ENCODE measurements at places on chromosomes 12 and 14.

DNA sequence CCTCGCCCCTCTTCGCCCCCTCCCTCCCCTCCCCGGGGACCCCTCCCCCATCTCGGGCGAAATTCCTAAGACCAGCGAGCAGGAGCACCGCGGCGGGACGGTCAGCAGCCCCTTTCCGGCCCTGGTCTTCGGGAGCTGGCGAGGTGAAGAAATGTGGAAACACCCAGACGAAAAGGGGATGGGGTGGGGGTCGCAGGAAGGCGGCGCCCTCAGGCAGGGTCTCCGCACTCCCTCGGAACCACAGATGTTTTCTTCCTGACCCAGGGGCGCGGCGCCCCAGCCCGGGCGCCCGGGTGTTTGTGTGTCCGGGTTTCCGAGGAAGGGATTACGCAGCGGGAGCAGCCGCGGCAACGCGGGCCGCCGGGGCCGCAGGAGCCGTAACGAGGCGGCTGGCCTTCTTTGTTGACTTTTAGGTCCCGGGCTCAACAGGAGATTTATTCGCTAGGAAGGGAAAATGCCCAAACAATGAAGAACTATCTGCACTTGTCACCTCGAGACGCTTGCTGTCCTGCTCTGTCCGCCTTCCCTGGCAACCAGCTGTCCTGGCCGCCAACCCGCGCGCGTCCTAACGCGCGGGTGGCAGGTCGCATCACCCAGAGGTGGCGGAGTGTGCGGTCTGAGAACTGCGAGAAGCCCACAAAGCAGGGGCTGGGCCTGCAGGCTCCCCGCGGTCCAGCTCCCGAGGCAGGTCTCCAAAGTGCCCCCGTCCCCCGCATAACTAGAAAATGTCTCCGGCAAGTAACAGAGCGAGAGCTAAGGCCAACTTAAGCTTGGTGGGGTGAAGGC is 7.0 kb downstream of the FOXA1 start:
- H3K27me3 ChIP-seq: no peaks in the 10 kb centered on the region
- no peaks in the 10 kb centered on the region for H3K4me1 ChIP-seq
- no peak overlapping the region for H3K4me3 ChIP-seq
- H3K27ac ChIP-seq: no peak overlapping the region
- DNase-seq: no peak

DNA sequence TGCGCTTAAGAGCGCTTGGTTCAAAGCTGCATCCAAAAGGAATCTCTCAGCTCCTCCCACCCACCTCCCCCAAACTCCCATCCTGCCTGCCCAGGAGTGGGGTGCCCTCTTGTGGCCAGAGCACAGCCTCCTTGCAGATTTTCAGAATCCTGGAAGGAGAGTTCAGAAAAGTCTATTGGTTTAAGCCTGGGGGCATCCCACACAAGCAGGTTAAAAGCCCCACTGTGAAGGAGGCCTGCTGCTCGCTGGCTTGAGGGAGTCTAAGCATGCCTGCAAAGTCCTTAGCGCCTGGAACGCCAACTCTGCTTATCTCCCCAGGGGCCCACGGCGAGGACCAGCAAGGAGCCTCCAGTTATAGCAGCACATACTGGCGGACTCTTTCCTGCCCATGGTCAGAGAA is 297.1 kb downstream of the KSR2 start:
- no peaks in the 10 kb centered on the region for H3K36me3 ChIP-seq
- H3K27me3 ChIP-seq: no peaks in the 10 kb centered on the region
- H3K27ac ChIP-seq: no peak overlapping the region

GRCh38 chr14:103767336-103767894 is 51.8 kb downstream of the ZFYVE21 start:
- no peaks in the 10 kb centered on the region for H3K27me3 ChIP-seq
- H3K36me3 ChIP-seq: no peaks in the 10 kb centered on the region
- no peak overlapping the region for H3K27ac ChIP-seq
- DNase-seq: no peak
- no peaks in the 10 kb centered on the region for H3K4me1 ChIP-seq
- no peak overlapping the region for H3K4me3 ChIP-seq

- no peak overlapping the region for H3K4me3 ChIP-seq
- no peak for DNase-seq
- no peak overlapping the region for H3K27ac ChIP-seq
- no peaks in the 10 kb centered on the region for H3K36me3 ChIP-seq
These were observed 11.8 kb downstream of the BEGAIN start for GRCh38 chr14:100575266-100575995.
